ENCODE measurements at places on chromosomes 6 and 20.

DNA sequence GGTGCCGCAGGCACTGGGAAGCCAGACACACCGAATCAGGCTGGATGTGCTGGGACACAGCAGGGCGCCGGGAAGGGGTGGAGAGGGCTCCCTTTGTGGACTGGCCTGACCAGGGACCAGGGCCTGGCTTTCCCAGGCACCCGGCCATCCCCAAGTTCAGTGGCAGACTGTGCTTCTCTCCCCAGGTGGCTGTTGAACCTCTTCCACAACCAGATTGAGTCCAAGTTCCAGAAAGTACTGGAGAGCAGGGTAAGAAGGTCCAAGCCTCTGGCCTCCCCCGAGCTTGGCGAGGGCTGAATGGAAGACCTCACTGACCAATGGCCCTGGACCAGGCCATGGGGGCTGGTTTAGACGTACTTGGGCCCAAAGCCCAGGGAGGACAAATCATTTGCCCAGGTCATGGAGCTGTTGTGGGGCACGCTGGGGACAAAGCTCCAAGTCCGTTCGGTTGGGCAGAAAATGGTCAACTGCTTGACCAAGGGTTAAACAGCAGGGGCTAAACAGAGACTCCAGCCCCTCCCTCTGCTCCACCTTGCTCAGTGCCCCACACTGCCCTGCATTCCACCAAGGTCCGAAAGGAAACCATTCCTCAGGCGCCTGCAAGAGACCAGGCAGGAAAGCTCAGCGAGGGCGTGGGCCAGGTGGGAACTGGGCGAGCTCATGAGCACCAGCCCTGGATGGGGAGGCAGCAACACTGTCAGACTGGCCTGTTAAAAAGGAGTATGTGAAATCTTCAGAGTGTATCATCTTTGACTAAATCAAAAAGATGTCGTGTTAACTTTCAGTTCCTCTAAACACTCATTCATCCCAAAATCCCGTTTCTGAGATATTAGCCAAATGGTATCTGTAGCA lies 9.1 kb downstream of the LBP start:
- DNase-seq = no peak

- no peak for DNase-seq
These were observed 936.6 kb upstream of the MAP3K7 start for GRCh38 chr6:91523511-91523910.

GRCh38 chr6:36912586-36912985 lies 26.8 kb downstream of the C6orf89 start:
- DNase-seq = no peak

DNA sequence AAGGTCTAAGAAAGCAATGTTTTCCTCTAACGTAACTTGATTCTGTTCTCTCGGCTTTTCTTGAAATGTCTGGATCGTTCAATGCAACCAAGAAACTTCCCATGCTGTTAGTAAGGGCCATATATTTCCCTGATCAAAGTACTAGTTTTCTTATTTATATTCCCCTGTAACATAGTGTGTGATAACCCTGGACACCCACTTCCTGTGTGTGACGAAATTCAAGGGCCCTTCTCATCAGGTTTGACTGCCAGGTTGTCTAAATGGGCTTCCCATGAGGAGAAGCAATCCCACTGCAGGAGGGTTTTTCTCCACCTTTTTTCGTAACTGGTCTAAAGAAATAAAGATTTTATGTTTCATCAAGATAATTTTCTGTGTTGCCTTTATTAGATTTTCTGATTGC lies 102.6 kb upstream of the RPS6KA2 start:
- DNase-seq = no peak

DNA sequence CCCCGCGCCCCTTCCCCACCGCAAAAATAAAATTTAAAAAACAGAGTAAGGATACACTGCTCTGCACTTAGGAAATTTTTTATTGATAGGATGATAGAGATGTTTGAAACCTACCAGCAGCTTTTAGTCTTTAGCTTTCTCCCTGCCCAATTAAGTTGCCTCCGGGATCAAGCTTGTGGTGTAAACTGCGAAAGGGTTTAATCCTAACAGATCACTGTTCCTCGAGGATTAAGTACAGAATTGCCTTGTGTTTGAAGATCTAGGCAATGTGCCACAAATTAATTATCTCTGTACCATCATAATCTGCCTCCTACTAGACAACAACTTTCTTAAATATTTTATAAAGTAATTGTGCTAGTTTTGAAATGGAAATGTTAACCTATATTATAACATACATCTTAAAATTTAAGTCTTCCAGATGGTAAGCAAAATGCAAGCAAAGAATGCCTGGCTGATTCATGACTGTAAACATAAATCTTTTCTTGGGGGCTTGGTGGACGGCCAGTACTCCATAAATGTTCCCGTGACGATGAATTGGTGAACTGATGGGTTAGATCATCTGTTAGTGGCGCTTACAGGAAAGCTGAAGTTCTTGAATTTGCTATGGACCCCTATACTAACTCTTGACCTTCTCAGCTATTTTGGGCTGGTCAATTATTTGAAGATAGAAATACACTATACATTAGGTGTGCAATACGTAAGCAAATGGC lies 58.0 kb upstream of the ARHGAP18 start:
- no peak for DNase-seq

DNA sequence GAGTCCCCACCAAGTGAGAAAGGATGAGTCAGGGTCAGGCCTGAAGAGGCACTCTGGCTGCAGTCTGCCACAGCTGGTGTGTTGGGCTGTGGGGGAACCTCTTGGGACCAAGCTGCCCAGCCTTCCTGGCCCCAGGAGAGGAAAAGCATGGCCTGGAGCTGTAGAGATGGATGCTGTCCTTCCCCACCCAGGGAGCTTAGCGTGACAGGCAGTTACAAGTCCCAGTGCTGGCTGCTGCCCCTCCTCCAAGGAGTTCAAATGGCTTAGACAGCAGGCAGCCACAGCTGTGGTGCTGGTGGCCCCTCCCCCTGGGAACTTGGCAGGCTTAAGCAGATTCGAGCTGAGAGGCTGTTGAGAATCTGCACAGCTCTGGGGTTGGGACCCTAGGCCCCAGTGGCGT lies 253.2 kb downstream of the PLCB1 start:
- no peak for DNase-seq

DNA sequence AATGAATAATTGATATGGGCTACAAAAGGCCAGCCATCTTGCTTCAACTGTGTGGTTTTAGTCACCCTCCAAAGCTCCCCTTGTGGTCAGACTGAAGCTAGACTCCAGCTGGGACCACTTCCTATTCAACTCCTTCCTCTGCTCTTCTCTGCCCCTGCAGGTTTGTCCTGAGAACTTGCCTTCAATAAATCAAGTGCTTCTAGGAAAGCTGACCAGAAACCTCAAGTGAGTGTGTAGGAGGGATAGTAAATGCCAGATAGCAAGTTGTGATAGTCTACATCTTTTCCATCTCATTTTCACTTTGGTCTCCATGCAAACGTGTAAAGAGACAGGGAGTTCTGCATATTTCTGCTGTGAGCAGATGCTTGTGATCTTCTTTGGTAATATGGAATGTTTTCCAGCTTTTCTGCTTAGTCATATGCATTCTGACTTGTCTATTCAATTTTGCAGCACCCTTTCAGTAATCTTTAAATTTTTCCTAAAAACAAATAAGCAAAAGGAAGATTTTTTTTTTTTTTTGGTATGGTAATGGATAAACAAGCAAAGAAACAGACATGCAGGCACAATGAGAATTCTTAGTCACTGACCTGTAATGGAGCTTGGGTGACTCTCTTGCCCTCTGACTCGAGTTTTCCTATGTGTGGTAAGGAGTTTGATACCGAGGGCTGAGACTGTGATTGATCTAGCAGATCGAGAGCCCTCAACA lies 201.3 kb upstream of the BTBD3 start:
- DNase-seq = peak; percentile 48

DNA sequence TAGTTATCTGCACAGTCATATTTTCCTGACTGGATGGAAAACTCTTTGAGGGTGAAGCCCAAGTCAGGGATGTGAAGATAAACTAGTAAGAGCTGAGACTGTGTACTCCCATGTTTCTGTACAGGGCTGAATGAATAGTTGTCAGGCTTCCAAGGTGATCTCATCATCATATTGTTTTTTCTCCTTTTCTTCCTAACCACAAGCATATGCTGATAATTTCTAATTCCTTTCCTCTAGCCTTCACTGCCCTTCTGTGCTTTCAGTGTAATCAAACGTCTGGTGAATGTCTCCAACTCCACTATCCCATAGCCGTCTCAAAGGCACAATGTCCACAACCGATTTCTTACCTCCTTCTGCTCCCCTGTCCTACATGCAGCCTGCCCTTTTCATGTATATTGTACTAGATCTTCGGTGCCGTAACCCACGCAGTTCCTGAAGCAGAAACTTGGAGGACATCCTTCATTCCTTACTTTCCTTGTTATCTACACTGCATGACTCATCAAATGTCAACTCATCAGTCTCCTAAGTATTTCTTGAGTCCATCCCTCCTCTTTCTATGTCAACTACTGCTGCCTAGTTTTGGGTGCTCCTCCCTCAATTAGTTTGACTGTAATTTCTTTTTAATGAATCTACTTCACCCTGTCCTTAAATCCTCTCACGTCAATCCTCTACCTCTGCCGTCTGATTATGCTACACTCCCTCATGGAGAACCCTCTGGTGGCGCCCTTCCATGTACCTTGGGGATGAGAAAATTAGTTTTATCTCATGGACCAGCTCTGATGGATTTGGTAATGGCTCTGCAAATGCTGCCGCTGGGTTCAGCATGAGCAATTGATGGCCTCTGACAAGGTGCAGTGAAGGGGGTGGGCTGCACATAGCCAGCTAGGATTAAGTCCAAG lies 21.9 kb downstream of the NCOA7 start:
- no peak for DNase-seq

DNA sequence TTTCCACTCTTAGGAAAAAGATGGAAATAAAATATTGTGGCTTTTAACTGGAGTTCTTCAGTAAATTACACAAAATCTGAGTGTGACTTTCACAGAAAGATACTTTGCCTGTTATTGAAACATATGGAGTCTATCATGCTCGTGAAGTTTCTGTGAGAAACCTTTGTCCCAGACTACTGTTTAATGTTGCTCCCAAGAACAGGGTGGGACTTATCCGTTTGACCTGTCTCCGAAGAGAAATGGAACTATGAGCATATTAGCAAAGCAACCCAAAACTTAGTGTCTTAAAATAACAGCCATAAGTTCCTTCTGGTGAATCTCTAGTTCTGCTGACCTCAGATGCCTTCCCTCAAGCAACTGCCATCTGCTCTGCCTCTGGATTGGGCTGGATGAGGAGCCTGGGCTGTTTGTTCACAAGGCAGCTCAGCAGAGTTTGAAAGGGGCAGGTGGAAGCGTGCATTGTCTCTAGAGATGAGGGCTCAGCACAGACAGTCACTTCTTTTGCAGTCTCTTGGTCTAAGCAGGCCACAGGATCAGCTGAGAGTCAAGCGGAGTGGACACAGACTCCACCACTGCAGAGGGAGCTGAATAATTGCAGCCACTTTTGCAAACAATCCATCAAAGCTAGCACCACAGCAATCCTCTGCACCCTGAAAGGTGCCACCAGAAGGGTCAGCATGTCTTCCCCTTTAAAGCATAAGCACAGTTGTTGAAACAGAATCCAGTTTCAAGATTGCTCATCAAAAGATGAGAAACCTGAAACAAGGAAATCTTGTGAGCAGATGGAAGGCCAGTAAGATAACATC lies 52.8 kb downstream of the MYB start:
- no peak for DNase-seq

DNA sequence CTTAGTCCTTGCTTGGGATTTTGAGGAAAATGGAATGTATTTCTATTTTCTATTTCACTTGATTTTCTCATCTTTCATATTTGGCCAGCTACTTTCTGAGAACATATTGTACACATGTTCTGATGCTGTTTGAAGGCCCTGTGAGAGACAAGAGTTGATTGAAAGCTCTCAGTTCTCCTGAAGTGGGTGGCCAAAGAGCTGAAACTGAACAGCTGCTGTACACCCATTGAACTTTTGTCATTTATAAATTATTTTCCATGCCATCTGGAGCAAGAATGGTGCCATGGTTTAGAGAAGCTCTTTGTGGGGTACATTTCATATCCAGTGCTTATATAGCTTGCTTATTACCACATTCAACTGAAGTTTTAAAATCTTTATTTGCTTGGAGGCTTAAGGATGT lies 298.3 kb downstream of the PRL start:
- no peak for DNase-seq

GRCh38 chr6:12060780-12061609 lies 48.9 kb downstream of the HIVEP1 start:
- DNase-seq = no peak

DNA sequence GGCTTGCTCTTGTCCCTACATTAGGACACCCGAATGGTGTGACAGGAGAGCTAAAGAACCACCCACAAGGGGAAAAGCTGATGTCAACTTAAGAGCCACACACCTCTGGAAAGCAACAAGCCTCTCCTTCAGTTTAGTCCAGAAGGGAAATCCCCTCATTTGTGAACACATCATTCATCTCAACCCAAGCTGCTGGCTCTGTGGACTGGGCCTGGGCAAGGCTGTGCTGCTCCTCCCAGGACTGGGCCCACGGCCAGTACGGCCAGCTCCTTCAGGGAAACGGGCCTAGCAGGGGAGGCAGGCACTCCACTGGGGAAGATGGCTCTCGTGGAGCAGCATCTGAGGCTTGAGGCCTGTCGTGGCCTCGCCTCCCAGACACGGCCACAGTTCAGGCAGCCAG lies 12.8 kb upstream of the SLC4A11 start:
- no peak for DNase-seq

DNA sequence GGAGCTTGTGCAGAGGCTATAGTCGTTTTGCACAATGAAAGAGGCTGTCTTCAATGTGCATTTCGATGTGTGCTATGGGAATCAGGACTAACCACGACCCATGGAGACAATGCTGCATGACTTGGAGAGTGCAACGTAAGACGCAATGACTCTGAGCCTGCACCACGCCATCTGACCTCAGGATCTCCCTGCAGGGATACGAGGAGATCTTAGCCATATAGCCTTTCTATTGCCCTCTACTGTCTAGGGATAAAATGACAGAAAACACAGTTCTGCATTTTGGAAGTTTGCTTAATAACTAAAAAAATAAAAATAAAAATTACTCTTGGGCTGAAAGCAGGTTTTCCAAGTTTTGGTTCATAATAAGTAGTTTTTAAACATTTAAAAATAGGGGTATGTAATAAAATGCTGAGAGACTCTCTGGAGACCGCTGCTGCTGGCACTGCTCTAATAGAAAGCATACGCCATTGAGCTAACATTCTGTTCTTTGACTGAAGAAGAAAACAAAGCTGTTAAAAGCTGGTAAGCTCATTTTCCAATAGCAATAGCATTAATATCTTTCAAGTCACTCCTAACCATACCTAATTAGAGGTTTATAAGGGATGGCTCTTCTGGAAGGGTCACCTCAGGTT lies 87.2 kb downstream of the PDE7B start:
- peak; percentile 29 for DNase-seq

GRCh38 chr20:284172-284571 lies 6.4 kb downstream of the C20orf96 start:
- DNase-seq = no peak

GRCh38 chr6:45896783-45897441 lies 118.7 kb downstream of the CLIC5 start:
- DNase-seq = no peak

DNA sequence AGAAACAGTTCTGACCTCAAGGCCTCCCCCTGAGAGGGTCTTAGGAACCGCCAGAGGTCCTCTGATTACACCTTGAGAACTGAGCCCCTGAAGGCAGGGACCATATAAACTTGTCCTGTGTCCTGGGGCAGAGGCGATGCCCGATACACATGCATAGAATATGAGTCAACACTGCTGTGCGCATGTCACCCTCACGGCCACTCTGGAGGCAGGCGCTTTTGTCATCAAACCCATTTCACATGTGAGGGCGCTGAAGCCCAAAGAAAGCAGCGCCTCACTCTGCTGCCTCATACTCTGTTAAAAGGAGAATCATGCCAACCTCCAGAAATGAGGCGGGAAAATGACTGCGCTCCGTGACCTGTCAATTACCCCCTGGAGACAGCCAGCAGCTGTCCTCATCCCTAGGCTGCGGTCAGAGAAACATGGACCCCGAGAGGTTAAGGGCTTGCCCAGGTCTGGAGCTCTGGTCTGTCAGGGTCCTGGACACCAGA lies 158.3 kb downstream of the GRM4 start:
- DNase-seq = no peak

All from HuH-7 (cell line).